ENCODE measurements at places on chromosomes 12 and 14. TPM values are rescaled to one million over a fixed set of nuclear protein-coding genes. Genes with fewer than 3 reads are reported as not detected.

DNA sequence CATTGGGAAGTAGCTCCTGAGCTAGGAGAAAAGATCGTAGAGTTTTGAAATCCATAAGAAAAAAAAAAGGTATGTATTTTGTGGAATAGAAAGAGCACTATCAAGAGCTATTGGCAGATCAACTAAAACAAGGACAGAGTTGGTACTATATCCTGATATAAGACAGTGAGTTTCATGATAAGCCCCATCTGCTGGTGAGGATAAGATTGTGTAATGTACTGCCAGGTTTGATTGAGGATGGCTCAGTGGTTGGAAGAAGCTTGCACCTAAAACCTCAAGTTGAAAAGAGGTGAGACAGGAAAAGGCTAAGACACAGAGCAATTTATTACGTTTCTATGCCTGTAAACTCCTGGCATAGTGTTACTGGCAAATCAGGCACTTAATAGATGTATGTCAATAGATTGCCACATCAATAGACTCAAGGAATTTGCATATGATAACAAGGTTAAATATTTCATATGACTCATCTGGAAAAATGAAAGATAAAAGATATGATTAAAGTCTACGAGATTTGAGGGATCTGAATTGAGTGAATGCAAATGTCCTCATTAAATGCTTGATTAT lies 525.6 kb downstream of the FLRT2 start:
- DNase-seq, result no peak
- H3K27ac ChIP-seq, result no peak overlapping the region
- no peaks in the 10 kb centered on the region for H3K4me1 ChIP-seq
- H3K27me3 ChIP-seq, result no peaks in the 10 kb centered on the region
- no peaks in the 10 kb centered on the region for H3K36me3 ChIP-seq

GRCh38 chr12:88577537-88577936 lies 2.7 kb downstream of the KITLG start:
- H3K36me3 ChIP-seq, result no peaks in the 10 kb centered on the region
- no peak for DNase-seq

- no peaks in the 10 kb centered on the region for H3K4me1 ChIP-seq
- peaks cover 26% of the 10 kb centered on the region for H3K27me3 ChIP-seq
- DNase-seq, result no peak
- no peaks in the 10 kb centered on the region for H3K36me3 ChIP-seq
- H3K4me3 ChIP-seq, result no peak overlapping the region
Observed at GRCh38 chr12:113055594-113056380, 743 bp upstream of the DTX1 start.

DNA sequence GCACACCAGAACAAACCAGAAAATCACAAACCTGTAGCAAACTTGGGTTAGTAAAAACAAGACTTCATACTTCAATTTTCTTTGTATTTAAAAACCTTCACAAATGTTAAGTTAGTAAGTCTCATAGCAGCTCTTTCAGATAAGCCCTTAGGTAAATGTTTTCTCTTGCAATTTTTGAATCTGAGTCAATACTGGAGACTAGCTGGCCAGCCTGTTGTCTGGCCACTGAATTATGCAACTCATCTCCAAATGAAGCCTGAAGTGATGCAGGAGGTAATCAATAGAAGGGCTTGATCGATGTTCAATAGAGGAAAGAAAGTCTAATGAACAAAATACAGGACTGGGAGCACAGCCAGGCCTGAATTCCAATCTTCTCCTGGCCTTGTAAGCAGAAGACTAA lies 465.2 kb downstream of the LRIG3 start:
- no peaks in the 10 kb centered on the region for H3K4me1 ChIP-seq
- H3K36me3 ChIP-seq, result no peaks in the 10 kb centered on the region
- no peak overlapping the region for H3K4me3 ChIP-seq
- no peak for DNase-seq
- no peaks in the 10 kb centered on the region for H3K27me3 ChIP-seq
- H3K27ac ChIP-seq, result no peak overlapping the region

GRCh38 chr12:78120866-78121560 lies 290.3 kb downstream of the NAV3 start:
- no peak for DNase-seq
- no peaks in the 10 kb centered on the region for H3K27me3 ChIP-seq
- H3K36me3 ChIP-seq, result no peaks in the 10 kb centered on the region
- H3K4me1 ChIP-seq, result no peaks in the 10 kb centered on the region

- H3K27ac ChIP-seq, result no peak overlapping the region
- H3K4me3 ChIP-seq, result no peak overlapping the region
- peaks cover 3% of the 10 kb centered on the region for H3K27me3 ChIP-seq
- DNase-seq, result no peak
Observed at GRCh38 chr14:50602035-50602434, 42.1 kb downstream of the ATL1 start.

TESPA1 gene
- 105 TPM for total RNA-seq

SPX gene
- 0.11 TPM for total RNA-seq

FOXN4 gene
- not detected for total RNA-seq

PDZRN4 gene
- not detected for total RNA-seq

DNA sequence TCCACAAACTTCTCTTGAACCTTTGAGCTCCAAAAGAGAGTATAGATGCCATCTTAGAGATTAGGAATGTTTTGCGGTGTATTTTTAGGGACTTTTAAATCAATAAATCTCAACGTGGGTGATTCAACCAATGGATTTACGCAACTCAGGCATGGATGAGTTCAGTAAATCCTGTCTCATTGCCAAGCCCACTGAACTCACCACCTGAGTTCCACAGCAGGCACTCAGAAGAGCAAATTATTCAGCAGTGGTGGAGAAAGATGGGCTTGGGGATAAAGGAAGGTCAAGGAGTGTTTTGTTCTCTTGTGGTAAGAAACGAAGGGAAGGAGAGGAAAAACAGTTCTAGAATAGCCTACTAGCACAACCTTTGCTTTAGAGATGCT lies 68.7 kb upstream of the HMGA2 start:
- peaks cover 4% of the 10 kb centered on the region for H3K4me1 ChIP-seq
- H3K4me3 ChIP-seq, result no peak overlapping the region
- DNase-seq, result no peak
- H3K27me3 ChIP-seq, result peaks cover 19% of the 10 kb centered on the region

GPR137C gene
- total RNA-seq, result 0.47 TPM

DNA sequence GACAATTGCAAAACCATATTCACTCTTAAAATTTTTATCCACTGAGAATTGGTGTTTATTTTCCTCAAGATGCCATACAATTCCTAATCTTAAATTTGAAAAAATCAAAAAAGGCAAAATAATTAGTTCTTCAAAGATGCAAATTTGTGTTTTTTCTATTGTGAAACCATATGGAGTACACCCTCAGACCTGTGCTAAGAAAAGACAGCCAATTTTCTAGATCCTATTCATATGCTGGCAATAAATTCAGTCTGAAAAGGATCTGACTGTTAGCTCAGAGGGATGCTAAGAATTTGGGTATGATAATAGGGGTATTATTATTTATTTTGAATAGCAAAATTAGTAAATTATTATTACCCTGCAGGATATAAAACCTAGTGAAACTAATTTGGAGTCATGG lies 476.9 kb upstream of the SYT1 start:
- H3K36me3 ChIP-seq, result no peaks in the 10 kb centered on the region
- no peaks in the 10 kb centered on the region for H3K4me1 ChIP-seq
- no peak for DNase-seq

DNA sequence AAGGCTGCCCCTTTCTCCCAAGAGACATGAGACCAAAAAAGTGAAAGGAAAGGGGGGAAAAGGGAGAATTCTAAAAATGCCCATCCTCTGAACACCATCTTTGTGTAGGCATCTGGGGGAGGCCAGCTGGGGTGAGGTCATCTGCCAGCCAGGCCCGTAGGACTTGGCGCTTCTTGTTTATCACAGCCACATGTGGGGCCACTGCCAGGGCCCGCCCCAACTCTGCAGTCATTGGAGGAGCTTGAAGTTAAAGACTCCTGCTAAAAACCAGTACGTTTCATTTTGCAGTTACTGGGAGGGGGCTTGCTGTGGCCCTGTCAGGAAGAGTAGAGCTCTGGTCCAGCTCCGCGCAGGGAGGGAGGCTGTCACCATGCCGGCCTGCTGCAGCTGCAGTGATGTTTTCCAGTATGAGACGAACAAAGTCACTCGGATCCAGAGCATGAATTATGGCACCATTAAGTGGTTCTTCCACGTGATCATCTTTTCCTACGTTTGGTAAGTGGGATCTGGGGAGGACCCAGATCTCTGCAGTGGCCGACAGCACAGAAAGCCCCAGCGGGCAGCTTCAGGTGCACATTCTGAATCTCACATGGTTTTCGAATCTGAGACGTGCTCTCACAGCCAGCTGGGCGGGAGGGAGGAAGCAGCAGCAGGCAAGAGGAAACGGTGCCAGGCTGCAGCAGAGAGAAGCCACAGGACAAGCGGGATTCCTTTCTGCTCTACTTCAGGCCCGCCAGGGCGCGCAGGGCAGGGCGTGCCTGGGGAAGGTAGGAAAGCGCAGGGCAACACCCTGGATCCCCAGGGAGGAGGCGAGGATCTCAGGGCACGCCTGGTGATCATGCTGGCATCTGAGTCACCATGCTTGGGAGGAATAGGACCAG lies at the start of gene P2RX7:
Gene P2RX7, plus strand, starts transcription at position 276 of the 881 bp plus-strand sequence. Its CDS starts 95 bp downstream, at position 371.
- H3K4me1 ChIP-seq, result peaks cover 50% of the 10 kb centered on the region
- peak within 1 kb of the TSS; percentile 85 for H3K4me3 ChIP-seq
- DNase-seq, result peak; percentile 58
- no peaks in the 10 kb centered on the region for H3K27me3 ChIP-seq
- H3K27ac ChIP-seq, result peak within 1 kb of the TSS; percentile 92
- H3K36me3 ChIP-seq, result peaks cover 5% of the 10 kb centered on the region

HOXC12 gene
- total RNA-seq, result not detected

CD163L1 gene
- 0.97 TPM for total RNA-seq
